Cardiac atrium fibroblast (primary cell): ENCODE measurements at places on chromosomes 6 and 20. TPM values are rescaled to one million over a fixed set of nuclear protein-coding genes. Genes with fewer than 3 reads are reported as not detected.

EDN1 gene
- total RNA-seq, result 85.9 and 111 TPM in 2 replicates

LY6G6C gene
- total RNA-seq, result not detected in 2 replicates

SPATA25 gene
- total RNA-seq, result not detected in 2 replicates

PCMT1 gene
- total RNA-seq, result 105 TPM in 2 replicates

PDE10A gene
- total RNA-seq, result 24.4 and 28.5 TPM in 2 replicates

CD93 gene
- total RNA-seq, result 7.8 and 26.4 TPM in 2 replicates

FAM83B gene
- not detected in 2 replicates for total RNA-seq

BCAS1 gene
- not detected in 2 replicates for total RNA-seq

GPLD1 gene
- 1.8 TPM in 1 of 2 replicates, not detected in the other for total RNA-seq

PTPRK gene
- 15.9 and 22.0 TPM in 2 replicates for total RNA-seq

IFNGR1 gene
- total RNA-seq, result 60.5 and 150 TPM in 2 replicates
